ENCODE measurements at places on chromosomes 7 and 10. TPM values are rescaled to one million over a fixed set of nuclear protein-coding genes. Genes with fewer than 3 reads are reported as not detected.

- no peak for DNase-seq
Observed at GRCh38 chr7:136016649-136017395, 39.7 kb upstream of the MTPN start.

GRCh38 chr10:79243181-79244067 lies 103.8 kb upstream of the PPIF start:
- DNase-seq, result no peak

- DNase-seq, result no peak
Observed at GRCh38 chr10:112259688-112260087, 23.5 kb upstream of the TECTB start.

Gene TAF3
- 7.7 TPM for total RNA-seq

DNA sequence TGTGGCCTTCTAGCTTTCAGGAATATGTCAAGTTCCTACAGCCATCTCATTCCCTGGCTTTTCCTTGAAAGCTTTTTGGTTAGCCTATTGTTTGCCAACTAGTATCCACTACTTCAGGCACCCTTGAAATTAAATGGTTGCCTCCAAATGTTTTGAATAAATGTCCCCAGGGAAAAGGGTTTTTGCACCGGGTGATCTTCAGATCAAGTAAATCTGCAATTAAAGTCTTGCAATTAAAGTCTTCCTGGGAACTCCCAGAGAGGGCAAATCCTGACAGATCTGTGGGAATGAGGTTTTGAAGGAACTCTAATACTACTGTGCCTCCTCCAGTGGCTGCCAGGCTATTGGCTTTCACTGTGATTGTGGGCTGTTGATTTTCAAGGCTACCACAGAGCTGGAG lies 17.7 kb upstream of the ZNRF2 start:
- DNase-seq, result no peak

- DNase-seq, result peak; percentile 43
Observed at GRCh38 chr10:104330168-104331110, 7.8 kb downstream of the ITPRIP start.

Gene PROSER2
- 87.5 TPM for total RNA-seq

Gene KCNH2
- 1.5 TPM for total RNA-seq

Gene CADPS2
- total RNA-seq, result 11.9 TPM

GRCh38 chr10:131681656-131682055 lies 219.2 kb upstream of the PPP2R2D start:
- no peak for DNase-seq

Gene FAM25A
- total RNA-seq, result 11.4 TPM

GRCh38 chr10:124681626-124682552 lies 62.3 kb downstream of the FAM53B start:
- DNase-seq, result no peak

- DNase-seq, result no peak
Observed at GRCh38 chr7:101676956-101677355, 47.9 kb upstream of the MYL10 start.

GRCh38 chr10:119391440-119392251 lies 150.9 kb downstream of the RGS10 start:
- no peak for DNase-seq

- no peak for DNase-seq
Observed at GRCh38 chr10:44564790-44565189, 179.9 kb upstream of the CXCL12 start.

GRCh38 chr7:36115448-36116321 lies 37.4 kb upstream of the EEPD1 start:
- peak; percentile 93 for DNase-seq

Gene GRID2IP
- 1.3 TPM for total RNA-seq

All from PC-9 (cell line).